GM23338 (cell line): ENCODE measurements at places on chromosomes 5 and 9.

DNA sequence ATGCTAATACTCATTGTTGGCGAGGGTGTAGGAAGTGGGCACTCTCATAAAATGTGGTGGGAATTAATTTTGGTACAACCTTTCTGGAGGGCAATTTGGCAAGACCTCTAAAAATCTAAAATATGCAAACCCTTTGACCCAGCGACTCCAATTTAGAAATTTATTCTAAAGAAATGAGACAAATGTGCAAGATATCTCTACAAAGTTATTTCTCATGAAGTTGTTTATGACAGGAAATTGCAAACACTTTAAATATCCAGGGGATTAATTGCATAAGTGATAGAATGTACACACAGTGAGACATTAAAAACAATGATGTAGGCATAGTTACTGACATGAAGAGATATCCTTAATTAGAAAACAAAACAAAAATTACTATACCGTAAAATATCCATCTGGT lies 246.3 kb upstream of the MAP3K1 start:
- no peak for DNase-seq

GRCh38 chr5:127280491-127281220 lies 9.9 kb upstream of the MEGF10 start:
- peak; percentile 34 for DNase-seq

GRCh38 chr5:73950441-73950873 lies 324.5 kb downstream of the ARHGEF28 start:
- DNase-seq: no peak

- no peak for DNase-seq
Measured at GRCh38 chr5:55364537-55365055, 56.8 kb downstream of the MTREX start.

- no peak for DNase-seq
Measured at GRCh38 chr5:71905834-71906711, 187.0 kb downstream of the CARTPT start.

DNA sequence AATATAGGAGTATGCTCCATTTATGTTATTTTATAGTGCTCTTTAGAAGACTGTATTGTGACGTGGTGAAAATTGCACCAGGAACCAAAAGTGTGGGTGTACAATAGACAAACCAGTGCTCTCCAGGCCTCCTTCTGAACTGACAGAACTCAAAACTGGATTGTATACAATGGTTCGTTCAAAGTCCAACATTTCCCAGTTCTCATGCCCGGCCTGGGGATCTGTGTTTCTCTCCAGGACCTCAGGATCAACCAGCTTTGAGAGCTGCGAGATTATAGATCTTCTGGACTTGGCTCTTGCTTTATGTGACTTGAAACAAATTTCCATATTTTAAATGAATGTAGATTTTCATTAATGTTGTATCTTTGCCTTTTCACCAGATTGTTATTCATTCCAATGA lies 60.8 kb upstream of the CER1 start:
- no peak for DNase-seq

DNA sequence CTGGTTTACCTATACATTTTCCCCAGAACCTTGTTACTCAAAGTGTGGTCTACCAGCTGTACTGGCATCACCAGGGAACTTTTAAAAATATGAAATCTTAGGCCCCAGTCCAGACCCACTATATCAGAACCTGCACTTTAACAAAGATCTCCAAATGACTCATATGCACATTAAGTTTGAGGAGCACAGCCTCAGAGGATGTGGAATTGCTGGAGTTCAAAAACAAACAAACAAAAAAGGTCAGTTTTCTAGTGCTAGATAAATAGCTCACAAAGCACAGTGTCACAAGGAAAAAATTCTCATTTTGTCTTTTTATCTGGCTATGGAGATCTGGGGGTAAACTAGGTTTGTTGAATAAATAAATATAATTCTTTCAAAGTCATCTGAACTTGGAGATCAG lies 68.9 kb upstream of the ANKRD55 start:
- no peak for DNase-seq

- no peak for DNase-seq
Measured at GRCh38 chr5:125261505-125262250, 515.2 kb upstream of the ZNF608 start.

DNA sequence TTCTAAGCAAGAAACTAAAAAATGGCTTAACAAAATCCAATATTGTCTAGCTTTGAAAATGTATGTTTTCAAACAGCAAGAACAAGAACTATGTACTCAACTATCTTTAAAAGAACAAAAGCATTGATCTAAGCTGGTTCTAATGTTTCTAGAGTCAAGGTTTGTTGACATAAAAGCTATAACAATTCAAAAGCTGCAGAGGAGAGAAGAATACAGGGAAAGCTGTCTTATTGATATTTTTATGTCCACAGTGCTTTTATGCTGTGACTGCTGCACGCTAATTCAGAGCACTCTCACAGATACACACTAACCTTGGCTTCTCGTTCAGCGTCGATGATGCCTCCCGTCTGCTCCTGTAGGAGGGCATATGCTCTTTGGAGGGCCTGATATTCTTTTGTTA lies 129.5 kb upstream of the DPYSL3 start:
- no peak for DNase-seq

DNA sequence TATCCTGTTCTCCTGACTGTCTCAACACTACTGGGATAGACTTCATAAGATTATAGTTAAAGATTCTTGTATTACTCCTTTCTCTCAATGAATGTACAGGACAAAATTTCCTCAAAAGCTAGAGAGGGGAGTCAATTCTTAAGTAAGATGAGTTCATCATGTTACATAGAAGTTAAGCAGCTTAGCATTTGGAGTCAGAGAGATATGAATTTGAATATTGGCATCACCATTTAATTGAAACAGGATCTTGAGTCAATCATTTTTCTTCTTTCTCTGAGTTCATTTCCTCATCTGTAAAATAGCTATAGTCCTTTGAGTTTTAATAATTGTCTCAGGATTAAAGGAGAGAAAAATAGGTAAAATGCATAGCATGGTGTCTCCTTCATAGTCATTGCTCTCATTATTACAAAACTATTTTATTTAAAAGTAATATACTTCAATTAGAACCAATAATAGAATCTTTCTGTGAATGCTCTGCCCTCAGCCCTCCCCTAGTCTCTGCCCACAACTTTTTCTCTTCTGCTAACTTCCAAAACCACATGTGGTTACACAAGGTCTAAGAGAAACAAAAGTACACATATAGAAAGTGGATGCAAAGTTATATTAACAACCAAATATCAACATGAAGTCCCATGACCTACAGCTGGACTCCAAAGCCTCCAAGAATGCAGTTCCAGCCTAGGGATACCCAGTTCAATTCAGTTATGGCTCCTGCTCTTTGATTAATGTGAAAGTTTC lies 265.6 kb downstream of the TLE1 start:
- DNase-seq: no peak

DNA sequence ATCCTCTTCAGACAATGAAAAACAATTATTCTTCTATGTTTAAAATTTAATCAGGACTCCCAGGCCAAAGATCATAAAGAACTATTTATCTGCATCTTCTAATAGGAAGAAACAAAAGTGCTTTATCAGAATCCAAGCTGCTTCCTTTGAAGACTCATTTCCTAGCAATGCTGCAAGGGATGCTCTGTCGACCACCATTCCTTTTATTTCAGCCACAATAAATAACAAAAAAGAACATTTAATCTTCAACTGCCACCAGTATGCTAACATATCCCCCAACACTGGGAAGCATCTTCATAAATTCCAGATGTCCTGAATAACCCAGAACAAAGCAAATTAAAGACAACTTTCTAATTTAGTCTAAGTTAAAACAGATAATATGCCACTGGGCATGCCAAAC lies 68.7 kb downstream of the PKD2L2 start:
- no peak for DNase-seq

GRCh38 chr5:57324181-57324580 lies 150.3 kb downstream of the GPBP1 start:
- no peak for DNase-seq

DNA sequence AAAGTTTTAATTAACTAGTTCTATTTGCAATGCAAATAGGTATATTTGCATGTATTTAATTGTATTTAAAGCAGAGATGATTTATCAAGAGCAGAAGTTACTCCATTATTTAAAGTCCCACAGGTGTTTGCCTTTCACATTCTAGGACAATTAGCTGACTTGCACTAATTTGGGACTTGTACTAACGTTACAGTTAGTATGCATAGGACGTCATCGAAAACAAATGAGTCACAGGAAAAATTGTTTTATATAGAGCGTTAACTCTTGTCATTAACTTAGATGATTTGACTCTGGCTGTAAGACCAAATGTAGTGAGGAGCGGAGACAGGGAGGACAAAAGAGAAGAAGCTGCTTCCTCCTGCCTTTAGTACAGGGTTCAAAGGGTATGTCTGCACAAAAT lies 126.1 kb upstream of the IFNE start:
- no peak for DNase-seq

- no peak for DNase-seq
Measured at GRCh38 chr9:127118597-127119319, 3.7 kb downstream of the ANGPTL2 start.

GRCh38 chr9:14369011-14369410 lies 55.1 kb upstream of the NFIB start:
- no peak for DNase-seq
